Heart right ventricle (tissue), 16 donors: ENCODE measurements at places on chromosomes 3 and 15.

DNA sequence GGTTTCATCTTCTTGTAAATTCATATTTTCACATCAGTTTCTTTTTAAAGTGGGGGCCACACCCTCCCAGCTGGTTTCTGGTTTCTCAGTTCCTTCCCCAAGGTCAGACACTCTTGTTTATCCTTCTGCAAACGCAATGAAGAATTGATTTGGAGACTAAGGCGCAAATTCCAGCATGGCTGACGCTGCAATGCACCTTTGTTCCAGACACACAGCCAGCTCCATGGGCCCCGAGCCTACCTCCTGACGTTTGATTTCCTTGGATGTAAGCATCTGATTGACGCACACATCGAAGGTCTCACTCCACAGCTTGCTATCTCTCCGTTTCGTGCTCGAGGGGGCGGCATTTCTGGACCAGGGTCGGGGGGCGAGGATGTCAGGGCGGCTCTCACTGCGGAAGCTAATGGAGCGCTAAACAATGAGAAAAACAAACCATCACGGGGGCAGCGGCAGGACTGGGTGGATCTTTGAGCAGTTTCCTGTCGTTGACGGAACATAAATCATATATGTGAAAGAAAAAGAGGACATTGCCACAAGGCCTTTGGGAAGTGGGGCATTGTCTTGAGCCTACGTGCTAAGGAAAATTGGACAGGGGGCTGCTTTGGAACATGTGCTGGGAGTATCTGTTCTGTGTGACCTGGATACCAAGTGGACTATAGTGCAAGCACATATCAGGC is 46.9 kb downstream of the ARHGEF3 start:
- peak overlapping the region; percentile 27 for H3K4me3 ChIP-seq
- H3K4me1 ChIP-seq: peaks cover 31% of the 10 kb centered on the region

- H3K4me3 ChIP-seq: no peak overlapping the region
- H3K36me3 ChIP-seq: no peaks in the 10 kb centered on the region
- no peak for DNase-seq
- H3K27me3 ChIP-seq: no peaks in the 10 kb centered on the region
These were observed 38.5 kb upstream of the TNFAIP8L3 start for GRCh38 chr15:51133140-51133765.

DNA sequence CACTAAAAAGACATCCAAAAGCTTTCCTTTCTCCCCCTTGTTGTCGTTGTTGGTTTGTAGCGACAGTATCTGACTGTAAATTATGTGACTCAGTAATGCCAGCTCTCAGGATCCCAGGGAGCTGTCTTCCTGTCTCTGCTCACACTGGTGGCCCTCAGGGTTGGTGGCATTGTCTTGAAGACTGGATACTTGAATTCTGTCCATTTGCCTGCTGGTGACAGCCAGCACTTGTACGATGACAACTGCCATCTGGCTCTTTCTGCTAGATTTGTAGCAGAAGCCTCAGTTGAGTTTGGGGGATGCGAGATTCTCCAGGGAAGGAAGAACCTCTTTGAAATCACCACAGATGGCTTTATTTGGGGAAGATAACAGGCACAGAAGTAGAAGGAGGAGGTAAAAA is 120.8 kb downstream of the ARPP21 start:
- no peaks in the 10 kb centered on the region for H3K4me1 ChIP-seq
- DNase-seq: no peak

DNA sequence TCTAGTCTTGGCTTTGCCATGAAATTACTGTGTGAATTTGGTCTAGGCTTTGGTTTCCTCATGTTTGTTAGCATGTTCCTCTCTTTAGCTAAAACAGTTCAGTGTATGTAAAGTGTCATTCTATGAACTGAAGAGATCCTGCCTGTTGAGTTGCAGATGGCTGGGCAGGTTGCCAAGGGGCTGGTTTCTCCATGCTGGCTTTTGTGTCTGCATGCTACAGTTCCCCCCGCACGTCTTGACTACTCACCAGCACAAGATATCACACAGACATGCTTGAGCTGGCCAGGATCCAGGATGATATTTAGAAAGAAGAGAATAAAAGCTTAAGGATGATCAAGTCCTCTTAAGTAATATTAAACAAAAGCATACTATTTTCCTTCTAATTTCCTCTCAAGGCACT is 90.2 kb downstream of the CERS3 start:
- peak; percentile 75 for DNase-seq
- H3K4me1 ChIP-seq: no peaks in the 10 kb centered on the region
- H3K36me3 ChIP-seq: no peaks in the 10 kb centered on the region
- H3K27me3 ChIP-seq: no peaks in the 10 kb centered on the region
- no peak overlapping the region for H3K27ac ChIP-seq
- no peak overlapping the region for H3K4me3 ChIP-seq

DNA sequence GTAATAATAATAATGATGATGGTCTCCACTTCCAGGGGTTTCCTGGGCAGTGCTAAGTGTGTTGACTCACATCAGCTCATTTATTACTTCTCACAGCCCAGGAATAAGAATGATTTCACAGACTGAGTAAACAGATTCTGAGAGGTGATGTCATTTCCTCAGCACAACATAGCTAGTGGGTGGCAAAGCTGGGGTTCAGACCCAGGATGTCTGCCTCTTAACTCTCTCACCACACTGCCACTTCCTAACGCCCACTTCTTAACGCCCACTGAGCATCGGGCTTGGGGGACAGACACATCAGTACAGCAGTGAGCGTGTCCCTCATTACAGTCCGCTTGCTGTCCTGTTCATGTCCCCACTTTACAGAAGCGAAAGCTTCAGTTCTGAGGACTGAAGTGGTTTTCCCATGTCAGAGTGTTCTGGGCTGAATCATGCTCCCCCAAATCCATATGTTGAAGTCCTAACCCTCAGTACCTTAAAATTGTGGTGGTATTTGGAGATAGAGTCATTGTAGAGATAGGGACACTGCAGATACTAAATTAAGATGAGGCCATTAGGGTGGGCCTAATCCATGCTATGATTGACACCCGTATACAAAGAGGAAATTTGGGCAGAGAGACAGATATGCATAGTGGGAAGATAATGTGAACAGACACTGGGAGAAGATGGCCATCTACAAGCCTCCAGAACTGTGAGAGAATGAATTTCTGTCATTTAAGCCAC is 68.0 kb downstream of the ATP2B2 start:
- H3K27me3 ChIP-seq: no peaks in the 10 kb centered on the region
- H3K4me1 ChIP-seq: peaks cover 13% of the 10 kb centered on the region
- H3K27ac ChIP-seq: no peak overlapping the region
- DNase-seq: no peak

- no peaks in the 10 kb centered on the region for H3K4me1 ChIP-seq
- H3K27ac ChIP-seq: no peak overlapping the region
- no peaks in the 10 kb centered on the region for H3K36me3 ChIP-seq
- H3K4me3 ChIP-seq: no peak overlapping the region
These were observed 153.4 kb upstream of the THRB start for GRCh38 chr3:24648063-24648462.

GRCh38 chr3:151900884-151901643 is 27.6 kb downstream of the SUCNR1 start:
- H3K4me1 ChIP-seq: peaks cover 47% of the 10 kb centered on the region
- no peaks in the 10 kb centered on the region for H3K27me3 ChIP-seq
- no peak for DNase-seq
- H3K4me3 ChIP-seq: no peak overlapping the region

GRCh38 chr3:156395961-156396710 is 158.8 kb downstream of the SSR3 start:
- H3K36me3 ChIP-seq: no peaks in the 10 kb centered on the region
- DNase-seq: no peak
- no peak overlapping the region for H3K4me3 ChIP-seq
- no peak overlapping the region for H3K27ac ChIP-seq

DNA sequence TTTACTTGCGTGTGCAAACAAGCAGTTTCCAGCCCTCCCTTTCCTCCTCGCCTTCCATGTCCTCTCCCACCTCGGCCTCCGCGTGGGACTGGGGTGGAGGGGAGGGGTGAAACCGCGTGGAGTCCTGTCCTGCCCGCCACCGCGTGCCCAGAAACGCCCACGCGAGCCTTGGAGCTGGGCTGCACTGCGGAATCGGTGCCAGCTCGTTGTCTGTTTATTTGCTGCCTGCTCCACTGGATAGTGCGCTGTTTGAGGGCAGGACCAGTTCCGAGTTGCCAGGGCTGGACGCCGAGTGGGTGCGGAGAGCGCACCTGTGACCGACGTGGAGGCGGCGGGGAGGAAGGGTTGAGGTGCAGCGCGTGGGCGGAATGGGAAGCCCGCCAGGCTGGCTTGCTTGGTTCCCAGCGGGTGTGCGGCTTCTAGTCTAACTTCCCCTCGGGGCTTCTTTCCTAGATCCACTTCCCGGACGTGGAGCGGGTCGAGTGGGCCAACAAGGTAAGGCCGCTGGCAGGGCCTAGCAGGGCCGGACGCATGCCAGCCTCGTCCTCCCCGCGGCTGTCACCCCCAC is 17.3 kb downstream of the ESYT3 start:
- no peaks in the 10 kb centered on the region for H3K4me1 ChIP-seq
- no peaks in the 10 kb centered on the region for H3K27me3 ChIP-seq
- H3K36me3 ChIP-seq: no peaks in the 10 kb centered on the region
- no peak overlapping the region for H3K4me3 ChIP-seq
- DNase-seq: no peak
- no peak overlapping the region for H3K27ac ChIP-seq

DNA sequence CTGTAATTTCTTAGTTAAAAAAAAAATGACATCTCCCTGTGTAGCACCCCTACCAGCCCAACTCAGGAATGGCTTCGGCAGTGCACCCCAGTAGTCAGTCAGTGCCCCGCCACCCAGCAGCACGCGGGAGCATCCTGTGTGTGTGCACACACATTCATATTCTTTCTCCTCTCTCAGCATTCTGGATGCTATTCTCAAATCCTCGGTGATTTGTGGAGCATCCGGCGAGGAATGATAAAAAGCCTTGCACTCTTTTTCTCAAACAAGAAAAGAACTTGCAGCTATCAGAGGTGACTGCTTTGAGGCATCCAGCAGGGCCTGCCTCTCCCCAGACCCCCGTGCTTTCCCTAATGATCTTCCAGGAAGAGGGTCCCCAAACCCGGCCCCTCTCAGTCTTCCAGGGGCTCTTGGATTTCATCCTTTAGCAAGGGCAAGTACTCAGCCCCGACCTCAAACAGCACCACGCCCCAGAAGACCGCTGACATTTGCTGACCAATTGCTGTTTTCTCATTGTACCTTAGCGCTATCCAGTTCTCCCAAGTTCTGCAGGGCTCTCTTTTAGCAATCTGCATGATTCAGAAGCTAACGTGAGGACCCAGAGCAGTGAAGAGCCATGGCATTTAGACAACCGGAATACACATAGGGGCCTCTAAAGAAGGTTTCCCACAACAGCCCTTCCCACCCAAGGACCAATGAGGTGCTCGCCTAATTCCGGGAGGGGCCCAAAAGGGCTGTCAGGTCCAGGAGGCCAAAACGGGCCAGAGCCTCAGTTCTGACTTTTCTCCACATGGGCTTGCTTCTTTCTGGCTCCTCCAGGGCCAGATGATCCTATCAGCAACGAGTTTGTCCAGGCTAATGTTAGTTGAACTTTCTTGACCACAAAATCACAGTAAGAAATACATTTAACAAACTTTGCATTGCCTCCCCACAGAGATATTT is 72.2 kb downstream of the FAM174B start:
- no peak for DNase-seq
- no peaks in the 10 kb centered on the region for H3K4me1 ChIP-seq
- H3K4me3 ChIP-seq: no peak overlapping the region
- H3K27me3 ChIP-seq: peaks cover 7% of the 10 kb centered on the region
- H3K27ac ChIP-seq: no peak overlapping the region

- H3K27ac ChIP-seq: peak overlapping the region; percentile 21
- no peak for DNase-seq
- no peaks in the 10 kb centered on the region for H3K36me3 ChIP-seq
- peaks cover 14% of the 10 kb centered on the region for H3K4me1 ChIP-seq
- H3K4me3 ChIP-seq: no peak overlapping the region
These were observed 23.9 kb upstream of the PLSCR4 start for GRCh38 chr3:146274833-146275232.

GRCh38 chr3:157163217-157163953 is 3.4 kb upstream of the CCNL1 start:
- H3K4me3 ChIP-seq: no peak overlapping the region
- H3K4me1 ChIP-seq: peaks cover 21% of the 10 kb centered on the region
- no peak overlapping the region for H3K27ac ChIP-seq
- no peak for DNase-seq
- H3K36me3 ChIP-seq: no peaks in the 10 kb centered on the region

- no peak for DNase-seq
- no peaks in the 10 kb centered on the region for H3K4me1 ChIP-seq
- no peak overlapping the region for H3K27ac ChIP-seq
- no peaks in the 10 kb centered on the region for H3K27me3 ChIP-seq
- no peaks in the 10 kb centered on the region for H3K36me3 ChIP-seq
- H3K4me3 ChIP-seq: no peak overlapping the region
These were observed 967.1 kb upstream of the ROBO1 start for GRCh38 chr3:80734920-80735319.

DNA sequence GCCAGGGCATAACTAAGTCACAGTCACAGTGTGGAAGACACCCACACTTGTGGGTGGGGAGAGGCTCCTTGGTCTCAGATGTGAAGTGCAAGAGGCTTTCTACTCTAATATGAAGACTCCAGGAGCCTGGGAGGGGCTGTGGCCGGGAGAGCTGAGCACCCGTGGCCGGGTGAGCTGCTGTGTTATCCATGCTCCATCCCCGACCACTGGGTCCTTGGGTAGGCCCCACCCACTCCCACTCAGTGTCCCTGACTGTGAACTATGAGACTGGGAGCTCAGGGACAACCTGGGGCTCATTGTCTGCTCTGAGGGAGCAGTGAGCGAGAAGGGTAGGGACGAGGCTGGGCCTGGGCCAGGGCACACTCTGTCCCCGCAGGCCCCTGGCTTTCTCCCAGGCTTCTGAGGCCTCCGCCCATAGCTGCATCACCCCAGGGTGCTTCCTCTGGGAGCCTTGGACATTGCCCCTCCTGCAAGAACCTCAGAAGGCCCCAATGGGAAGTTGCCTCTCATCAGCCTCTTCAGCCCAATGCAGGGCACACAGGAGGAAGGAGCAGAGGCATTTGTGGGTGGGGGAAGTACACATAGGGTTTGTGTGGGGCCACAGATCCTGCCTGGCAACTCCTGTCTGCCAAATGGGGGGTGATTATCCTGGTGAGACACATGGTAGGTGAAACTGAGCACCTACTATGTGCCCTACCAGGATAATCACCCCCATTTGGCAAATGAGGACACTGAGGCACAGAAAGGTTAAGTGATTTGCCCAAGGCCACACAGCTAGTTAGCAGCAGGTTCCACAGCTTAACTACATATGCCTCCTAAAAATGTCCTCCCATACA is 2.4 kb downstream of the ANPEP start:
- H3K4me1 ChIP-seq: peaks cover 14% of the 10 kb centered on the region
- no peak overlapping the region for H3K27ac ChIP-seq
- no peaks in the 10 kb centered on the region for H3K36me3 ChIP-seq
- H3K4me3 ChIP-seq: peak overlapping the region; percentile 72
- peaks cover 3% of the 10 kb centered on the region for H3K27me3 ChIP-seq
- no peak for DNase-seq

- no peaks in the 10 kb centered on the region for H3K36me3 ChIP-seq
- peaks cover 62% of the 10 kb centered on the region for H3K27me3 ChIP-seq
These were observed at the start of gene GREM1 for GRCh38 chr15:32717426-32718226. Gene GREM1 (plus strand): TSS chr15:32718004. CDS start chr15:32730691, 12,687 bp downstream.

GRCh38 chr15:70415398-70415797 is 317.7 kb upstream of the TLE3 start:
- H3K36me3 ChIP-seq: no peaks in the 10 kb centered on the region
- H3K4me1 ChIP-seq: no peaks in the 10 kb centered on the region
- peaks cover 45% of the 10 kb centered on the region for H3K27me3 ChIP-seq
- H3K27ac ChIP-seq: no peak overlapping the region

GRCh38 chr15:69143756-69144436 is 16.5 kb upstream of the GLCE start:
- H3K27ac ChIP-seq: no peak overlapping the region
- no peak for DNase-seq
- no peak overlapping the region for H3K4me3 ChIP-seq
- H3K27me3 ChIP-seq: no peaks in the 10 kb centered on the region
- no peaks in the 10 kb centered on the region for H3K4me1 ChIP-seq
